Posterior cingulate gyrus (tissue), 11 donors: ENCODE measurements at places on chromosomes 6 and 20.

- no peak for DNase-seq
These were observed 65.2 kb upstream of the CCN2 start for GRCh38 chr6:132016396-132016795.

GRCh38 chr6:93580446-93580845, 161.1 kb upstream of the EPHA7 start:
- DNase-seq, result no peak

GRCh38 chr6:3911130-3911529, 62.0 kb downstream of the FAM50B start:
- DNase-seq, result no peak

- DNase-seq, result no peak
These were observed 603.7 kb upstream of the PTCHD4 start for GRCh38 chr6:48714699-48715098.

GRCh38 chr6:113362301-113363047, 494.7 kb upstream of the MARCKS start:
- no peak for DNase-seq

DNA sequence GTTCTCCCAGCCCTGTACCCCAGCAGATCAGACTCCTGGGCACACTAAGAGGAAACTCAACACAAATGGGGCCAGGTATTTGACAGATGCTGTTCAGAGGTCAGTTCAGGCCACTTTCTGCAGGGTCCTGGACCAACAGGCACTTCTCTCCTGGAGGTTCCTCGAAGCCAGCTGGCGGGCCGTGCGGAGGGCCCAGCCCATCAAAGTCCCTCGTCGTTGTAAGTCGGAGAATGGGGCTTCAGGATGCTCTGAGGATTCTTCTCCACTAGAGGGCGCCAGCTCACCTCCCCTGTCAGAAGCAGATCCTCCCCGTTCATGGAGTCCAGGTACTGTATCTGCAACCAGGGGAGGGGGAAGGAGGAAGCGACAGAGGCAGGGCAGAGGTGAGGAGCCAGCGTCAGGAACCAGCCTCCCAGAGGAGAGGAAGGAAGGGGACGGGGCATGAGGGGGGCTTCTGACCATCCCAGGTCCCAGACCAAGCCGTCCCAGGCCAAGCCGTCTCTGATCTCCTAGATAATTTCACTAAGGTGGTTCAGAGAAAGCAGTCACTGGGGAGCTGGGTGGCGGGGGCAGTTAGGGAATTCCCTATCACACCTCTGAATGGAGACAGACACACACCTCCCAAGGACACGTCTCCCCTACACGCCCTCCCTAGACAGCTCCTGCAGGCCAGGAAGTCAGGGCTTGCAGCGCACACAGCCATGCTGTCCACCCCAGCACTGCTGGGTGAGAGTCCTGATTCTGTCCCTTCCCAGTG, 11.7 kb upstream of the FAM83C start:
- peak; percentile 71 for DNase-seq

DNA sequence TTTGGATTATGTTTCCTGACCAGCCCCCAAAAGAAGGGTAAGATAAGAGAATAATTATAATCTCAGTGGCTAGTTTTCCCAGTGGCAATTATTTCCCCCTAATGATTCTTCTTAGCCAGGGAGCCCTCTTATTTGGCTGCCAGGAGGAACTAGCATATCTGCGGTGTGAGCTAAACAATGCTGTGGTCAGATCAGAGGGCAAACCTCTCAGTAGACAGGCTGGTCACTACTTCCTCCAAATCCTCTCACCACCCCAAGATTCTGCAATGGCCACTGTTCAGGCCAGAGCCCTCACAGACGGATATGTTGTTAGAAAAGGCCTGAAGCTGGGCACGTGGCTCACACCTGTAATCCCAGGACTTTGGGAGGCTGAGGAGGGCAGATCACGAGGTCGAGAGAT, 273.4 kb upstream of the SASH1 start:
- DNase-seq, result no peak

DNA sequence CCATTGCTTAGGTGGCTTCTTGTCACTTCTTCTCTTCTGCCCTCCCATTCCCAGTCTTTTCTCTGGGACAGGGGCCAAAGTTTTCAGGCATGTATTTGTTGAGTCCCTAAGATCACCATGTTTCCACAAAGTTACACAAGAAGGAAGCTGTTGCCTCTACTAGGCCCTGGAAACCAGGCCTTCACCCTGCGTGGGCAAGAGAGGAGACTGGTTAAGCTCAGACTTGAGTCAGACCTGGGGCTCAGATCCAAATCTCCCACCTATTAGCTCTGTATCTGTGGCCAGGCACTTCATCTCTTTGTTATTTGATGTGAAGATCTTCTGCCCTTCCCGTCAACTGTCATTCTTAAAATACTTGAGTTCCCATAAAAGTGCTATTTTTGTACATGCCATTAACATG, 154.6 kb downstream of the SASH1 start:
- DNase-seq, result no peak

- DNase-seq, result peak; percentile 10
These were observed 2.7 kb upstream of the MEI4 start for GRCh38 chr6:77650098-77650663.

GRCh38 chr6:6891949-6892461, 215.8 kb upstream of the RREB1 start:
- DNase-seq, result no peak

DNA sequence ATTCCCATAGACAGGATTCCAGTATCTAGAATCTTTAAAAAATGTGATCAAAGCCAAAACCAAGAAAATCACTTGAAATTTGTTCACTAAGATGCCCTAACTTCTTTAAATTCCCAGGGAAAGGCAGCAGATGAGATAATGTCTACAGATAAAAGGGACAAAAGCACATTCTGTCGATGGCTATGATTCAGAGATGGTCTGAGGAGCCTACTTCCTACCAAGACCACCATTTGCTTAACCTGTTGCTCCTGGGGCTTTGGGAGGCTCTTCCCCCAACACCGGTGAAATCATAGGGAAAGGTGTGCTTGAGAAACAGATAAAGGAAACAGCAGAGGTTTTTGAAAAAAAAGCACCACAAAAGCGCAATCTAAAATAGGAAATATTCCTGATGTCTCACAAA, 118.3 kb upstream of the MAP7 start:
- no peak for DNase-seq

DNA sequence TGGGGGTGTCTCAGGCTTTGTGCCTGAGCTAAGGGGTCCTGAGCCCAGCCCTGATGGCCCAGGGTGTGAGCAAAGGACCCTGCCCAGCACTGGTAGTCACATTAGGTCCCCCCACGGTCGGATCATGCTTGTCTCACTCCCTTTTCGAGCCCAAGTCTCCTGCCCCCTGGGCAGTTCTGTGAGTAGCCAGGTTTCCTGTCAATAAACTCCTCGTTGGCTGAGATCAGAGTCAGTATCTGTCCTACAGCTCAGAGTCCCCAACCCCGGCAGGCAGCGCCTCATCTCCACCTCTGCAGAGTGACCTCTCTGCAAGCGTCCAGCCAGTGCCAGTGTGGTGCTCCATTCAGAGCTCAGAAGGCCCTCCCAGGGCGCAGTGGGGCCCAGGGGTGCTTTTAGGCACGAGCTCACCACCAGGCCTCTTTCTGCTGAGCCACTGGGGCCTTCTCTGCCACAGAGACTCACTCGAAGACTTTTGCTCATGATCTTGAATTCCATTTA, 93.7 kb upstream of the PMEPA1 start:
- no peak for DNase-seq

GRCh38 chr20:33162313-33162712, 5.6 kb upstream of the BPIFA2 start:
- DNase-seq, result no peak

GRCh38 chr6:26198722-26199056, 111.5 kb downstream of the HFE start:
- no peak for DNase-seq

DNA sequence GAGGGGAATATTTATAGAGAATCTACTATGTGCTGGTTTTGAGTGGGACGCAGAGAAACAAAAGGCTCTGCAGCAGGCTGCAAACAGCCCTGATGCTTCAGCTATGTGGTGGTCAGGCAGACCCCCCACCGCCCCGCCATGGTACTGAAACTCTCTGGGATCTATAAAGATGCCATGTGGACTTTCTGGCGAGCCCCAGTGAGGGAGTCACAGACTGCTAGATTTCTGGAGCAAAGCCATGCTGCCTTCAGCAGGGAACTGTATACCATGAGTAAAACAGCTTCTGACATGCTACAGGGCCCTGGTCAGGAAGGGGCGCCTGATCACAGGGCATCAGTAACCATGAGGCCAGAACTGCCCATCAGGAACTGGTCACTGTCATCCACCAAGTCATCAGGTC, 19.2 kb upstream of the BPIFB1 start:
- DNase-seq, result no peak

GRCh38 chr20:48903705-48904104, 17.8 kb upstream of the ARFGEF2 start:
- no peak for DNase-seq

DNA sequence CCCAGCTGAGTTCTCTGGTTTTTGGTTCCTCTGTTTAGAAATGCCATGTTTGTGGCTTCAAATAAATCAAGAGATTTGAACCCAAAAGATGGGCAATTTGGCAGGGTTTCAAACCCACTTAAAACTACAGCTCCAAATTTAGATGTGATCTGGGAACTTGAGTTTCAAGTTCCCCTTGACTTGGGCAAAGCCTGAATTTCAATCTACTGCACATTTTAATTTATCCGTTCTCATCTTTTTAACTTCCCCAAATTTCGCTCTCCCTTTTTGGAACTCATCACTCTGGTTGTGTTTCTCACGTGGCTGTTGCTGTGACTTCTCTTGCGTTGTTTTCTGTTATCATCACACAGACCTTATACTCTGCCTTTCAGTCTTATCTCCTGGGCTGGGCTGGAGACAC, 230.9 kb downstream of the CDC5L start:
- no peak for DNase-seq

- peak; percentile 95 for DNase-seq
These were observed 1.1 kb upstream of the JARID2 start for GRCh38 chr6:15244620-15245360.

GRCh38 chr6:168210239-168211105, 109.1 kb downstream of the DACT2 start:
- peak; percentile 80 for DNase-seq

DNA sequence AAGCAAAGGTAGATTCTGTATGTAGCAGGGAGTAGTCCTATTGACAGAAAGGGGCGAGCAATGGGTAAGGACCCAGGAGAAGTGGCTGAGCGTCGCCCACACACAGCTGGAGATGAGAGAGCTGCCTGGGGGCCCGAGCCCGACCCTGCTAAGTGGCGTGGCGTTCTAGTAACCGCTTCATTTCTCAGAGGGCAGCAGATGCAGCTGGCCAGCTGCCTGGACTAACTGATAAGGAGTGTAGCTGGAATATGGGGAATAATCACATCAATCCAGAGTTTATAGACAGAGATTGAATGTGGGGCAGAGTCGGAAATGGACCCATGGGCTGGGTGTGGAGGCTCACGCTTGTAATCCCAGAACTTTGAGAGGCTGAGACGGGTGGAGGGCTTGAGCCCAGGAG, 64.4 kb downstream of the EZR start:
- no peak for DNase-seq

DNA sequence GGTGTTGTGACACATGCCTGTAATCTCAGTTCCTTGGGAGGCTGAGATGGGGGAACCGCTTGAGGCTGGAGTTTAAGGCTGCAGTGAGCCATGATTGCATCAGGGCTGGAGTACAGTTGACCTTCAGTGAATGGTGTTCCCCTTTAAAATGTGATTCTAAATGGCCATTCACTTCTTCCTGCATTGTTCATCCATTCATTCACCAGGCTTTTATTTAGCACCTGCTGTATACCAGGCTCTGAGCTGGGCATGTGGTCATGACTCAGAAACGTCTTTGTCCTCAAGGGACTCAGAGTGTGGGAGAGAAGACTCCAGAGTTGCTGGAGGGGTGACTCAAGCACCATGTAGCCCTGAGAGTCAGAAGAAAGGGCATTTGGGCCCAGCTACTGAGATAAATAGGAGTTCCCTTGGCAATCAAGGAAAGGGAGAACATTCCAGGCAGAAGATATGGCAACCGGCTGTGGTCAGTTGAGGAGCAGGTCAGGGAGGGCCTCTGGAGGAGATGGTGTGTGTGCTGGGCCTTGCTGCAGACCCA, 101.1 kb downstream of the DLGAP4 start:
- DNase-seq, result no peak

- no peak for DNase-seq
These were observed 232.3 kb downstream of the PRL start for GRCh38 chr6:22064558-22064957.

DNA sequence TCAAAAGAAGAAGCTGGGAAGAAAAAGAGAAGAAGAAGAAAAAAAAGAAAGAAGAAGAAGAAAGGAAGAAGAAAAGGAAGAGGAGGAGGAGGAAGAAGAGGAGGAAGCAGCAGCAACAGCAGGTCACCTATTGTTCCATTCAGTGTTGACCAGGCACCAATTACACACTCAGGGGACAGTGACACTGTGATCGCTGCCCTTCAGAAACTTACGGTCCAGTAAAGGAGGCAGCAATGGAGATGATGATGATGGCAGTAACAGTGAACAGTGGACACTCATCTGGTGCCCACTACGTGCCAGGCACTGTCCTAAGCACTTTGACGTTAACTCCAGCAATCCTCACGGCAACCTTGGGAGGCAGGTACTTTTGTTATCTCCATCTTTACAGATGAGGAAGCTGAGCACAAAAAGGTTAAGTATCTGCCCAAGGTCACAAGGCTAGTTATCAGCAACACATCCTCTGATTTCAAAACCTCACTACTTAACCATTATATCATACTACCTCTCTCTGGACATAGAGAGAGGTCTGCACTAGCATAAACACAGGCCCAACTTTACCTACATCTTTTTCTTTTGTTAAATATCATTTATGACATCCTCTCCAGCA, 83.2 kb downstream of the SLC22A23 start:
- DNase-seq, result no peak

- no peak for DNase-seq
These were observed 1079.3 kb downstream of the EPHA7 start for GRCh38 chr6:92339936-92340640.

- no peak for DNase-seq
These were observed 35.2 kb downstream of the HLA-B start for GRCh38 chr6:31321820-31322219.

GRCh38 chr20:47810721-47811347, 25.6 kb upstream of the SULF2 start:
- DNase-seq, result no peak

DNA sequence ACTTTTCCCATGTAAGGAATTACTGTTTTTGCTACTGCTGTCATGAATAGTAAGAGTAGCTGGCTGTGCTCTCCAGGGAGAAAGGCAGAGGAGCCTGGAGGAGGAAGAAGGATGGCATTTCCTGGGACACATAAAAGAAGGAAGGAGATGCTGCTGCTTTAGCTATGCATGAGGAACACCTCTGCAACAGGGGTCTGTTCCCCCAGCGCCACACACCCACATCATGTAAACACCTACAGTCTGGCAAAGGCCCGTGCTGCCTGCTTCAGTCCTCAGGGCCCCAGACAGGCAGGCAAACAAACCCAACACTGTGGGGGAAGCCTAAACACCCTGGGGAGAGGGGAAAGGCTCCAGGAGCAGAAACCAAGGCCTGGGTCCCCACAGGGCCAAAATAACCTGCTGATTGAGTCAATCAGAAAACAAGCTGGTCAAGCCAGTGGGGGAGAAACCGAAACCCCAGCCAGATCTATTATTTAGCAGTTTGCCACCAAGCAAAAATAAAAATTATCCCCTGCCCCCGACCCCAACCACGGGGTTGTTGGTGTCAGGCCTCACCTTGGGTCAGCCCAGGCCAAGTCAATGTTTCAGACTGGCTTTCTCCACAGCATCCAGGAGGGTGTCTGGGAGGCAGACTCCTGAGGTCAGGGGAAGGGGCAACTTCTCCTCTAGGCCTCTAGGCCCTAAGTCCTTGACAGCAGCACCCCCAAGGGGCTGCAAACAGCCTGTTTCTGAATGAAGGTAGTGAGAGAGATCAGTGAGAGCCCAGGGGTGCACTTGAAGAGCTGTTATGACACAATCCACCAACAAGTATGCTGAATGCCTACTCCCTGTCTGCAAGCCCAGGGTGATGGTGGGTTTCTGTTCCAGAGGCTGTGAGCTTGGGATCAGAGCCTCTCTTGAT, 34.6 kb upstream of the SCUBE3 start:
- DNase-seq, result no peak
